ENCODE measurements at places on chromosomes 16 and 17. TPM values are rescaled to one million over a fixed set of nuclear protein-coding genes. Genes with fewer than 3 reads are reported as not detected.

Gene SHISA6
- not detected for total RNA-seq

Gene OTOA
- total RNA-seq = not detected

DNA sequence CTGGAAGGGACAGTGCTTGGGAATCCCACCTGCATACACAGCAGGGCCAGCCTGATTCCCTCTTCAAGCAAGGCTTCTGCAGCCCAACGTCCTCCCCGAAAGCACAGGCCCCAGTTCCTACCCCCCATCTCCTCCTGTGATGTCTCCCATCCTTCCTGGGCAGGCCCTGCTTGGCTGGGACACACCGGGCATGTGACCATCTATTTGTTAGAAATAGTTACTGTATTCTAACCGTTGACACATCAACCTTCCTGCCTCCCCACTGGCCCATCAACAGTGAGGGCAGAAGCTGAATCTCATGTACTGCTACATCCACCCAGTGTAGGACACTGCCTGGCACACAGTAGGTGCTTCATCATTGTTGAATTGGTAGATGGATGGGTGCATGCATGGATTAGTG lies 10.7 kb downstream of the PRR29 start:
- DNase-seq = no peak
- H3K4me1 ChIP-seq = peaks cover 69% of the 10 kb centered on the region
- no peaks in the 10 kb centered on the region for H3K27me3 ChIP-seq
- peaks cover 88% of the 10 kb centered on the region for H3K36me3 ChIP-seq
- H3K4me3 ChIP-seq = no peak overlapping the region

Gene LRRC45
- 17.9 TPM for total RNA-seq

Gene CCL16
- not detected for total RNA-seq

DNA sequence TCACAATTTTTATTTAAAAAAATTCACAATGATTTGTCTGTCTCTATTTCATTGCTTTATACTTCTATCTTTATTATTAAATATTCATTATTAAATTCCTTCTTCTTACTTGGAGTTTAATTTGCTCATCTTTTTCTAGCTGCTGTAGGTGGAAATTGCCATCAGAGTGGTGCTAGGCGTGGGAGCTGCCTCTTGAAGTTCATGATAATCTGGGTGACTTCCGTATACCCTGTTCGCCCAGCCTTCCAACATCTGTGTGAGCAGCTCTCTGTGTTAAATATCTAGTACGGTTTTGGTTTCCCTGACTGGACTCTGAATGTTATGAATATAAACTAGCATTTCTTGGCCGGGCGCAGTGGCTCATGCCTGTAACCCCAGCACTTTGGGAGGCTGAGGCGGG lies 84.0 kb upstream of the RPH3AL start:
- no peak overlapping the region for H3K27ac ChIP-seq
- no peaks in the 10 kb centered on the region for H3K4me1 ChIP-seq
- no peaks in the 10 kb centered on the region for H3K27me3 ChIP-seq
- peaks cover 14% of the 10 kb centered on the region for H3K36me3 ChIP-seq

GRCh38 chr17:33199571-33200510 lies 93.3 kb downstream of the ASIC2 start:
- H3K27ac ChIP-seq = no peak overlapping the region
- H3K27me3 ChIP-seq = no peaks in the 10 kb centered on the region
- H3K36me3 ChIP-seq = no peaks in the 10 kb centered on the region
- no peaks in the 10 kb centered on the region for H3K4me1 ChIP-seq
- no peak overlapping the region for H3K4me3 ChIP-seq
- no peak for DNase-seq

DNA sequence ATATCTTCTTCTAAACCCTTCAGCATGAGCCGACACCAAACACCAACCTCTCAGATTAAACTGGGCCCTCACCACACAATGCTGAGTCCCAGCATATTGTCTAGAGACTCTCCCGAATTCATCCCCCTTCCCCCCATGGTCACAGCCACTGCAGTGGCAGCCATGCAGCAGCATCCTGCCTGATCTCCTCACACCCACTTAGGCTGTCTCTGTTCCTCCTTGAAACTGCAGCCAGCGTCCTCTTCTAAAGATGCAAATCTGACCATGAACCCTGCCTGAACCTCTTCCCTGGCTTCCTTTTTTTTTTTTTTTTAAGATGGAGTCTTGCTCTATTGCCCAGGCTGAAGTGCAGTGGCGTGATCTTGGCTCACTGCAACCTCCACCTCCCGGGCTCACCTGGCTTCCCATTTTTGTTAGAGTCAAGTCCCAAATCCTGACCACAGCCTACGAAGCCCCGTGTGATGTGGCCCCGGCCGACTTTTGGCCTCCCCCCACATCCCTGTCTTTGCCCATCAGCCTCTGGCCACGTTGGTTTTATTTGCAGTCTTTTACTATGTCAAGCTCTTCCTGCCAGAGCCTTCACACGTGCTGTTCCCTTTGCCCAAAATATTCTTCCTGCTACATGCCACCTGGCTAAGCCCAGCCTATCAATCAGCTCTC lies 2.8 kb downstream of the FA2H start:
- peaks cover 12% of the 10 kb centered on the region for H3K4me1 ChIP-seq
- no peak for DNase-seq
- H3K27ac ChIP-seq = no peak overlapping the region

DNA sequence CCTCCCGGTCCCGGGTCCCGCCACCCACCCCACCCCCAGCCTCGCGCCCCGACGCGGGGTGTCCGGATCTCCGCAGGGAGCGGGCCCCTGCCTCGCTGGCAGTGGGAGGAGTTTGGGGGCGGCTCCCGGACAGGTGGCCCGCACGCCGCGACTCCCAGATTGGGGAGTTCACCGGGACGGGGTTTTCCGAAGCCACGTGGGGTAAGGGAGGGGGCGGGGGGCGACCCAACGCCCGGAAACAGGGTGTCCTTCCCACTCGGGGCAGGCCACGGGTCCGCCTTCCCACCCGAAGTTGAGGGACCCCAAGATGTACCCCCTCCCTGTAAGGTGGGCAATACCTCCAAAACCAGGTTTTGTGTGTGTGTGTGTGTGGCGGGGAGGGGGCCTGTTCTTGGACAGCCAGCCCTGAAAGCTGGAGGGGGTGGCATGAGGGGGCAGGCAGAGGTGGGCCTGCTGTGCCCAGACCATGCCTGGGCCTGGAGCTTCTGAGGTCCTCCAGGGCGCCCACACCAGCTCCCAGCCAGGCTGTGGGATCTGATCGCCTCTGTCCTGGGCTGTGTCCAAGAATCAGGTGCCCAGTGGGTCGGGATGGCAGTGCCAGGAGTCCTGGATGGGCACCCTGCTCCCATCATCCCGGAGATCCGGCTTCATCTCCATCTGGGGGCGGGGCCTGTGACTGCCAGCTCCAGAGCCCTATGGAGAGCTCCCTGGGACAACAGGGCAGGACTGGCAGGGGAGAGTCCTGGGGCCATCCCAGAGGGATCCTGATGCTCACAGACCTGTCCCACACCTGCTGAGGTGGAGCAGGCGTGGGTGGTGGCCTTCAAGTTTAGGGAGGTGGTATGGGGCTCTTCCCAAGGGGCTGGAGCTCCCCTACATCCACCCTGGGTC lies 767 bp downstream of the SYNGR2 start:
- peak; percentile 60 for DNase-seq
- peaks cover 60% of the 10 kb centered on the region for H3K4me1 ChIP-seq
- H3K27ac ChIP-seq = peak overlapping the region; percentile 64
- H3K36me3 ChIP-seq = peaks cover 22% of the 10 kb centered on the region
- no peaks in the 10 kb centered on the region for H3K27me3 ChIP-seq
- peak overlapping the region; percentile 72 for H3K4me3 ChIP-seq

Gene OR1F1
- total RNA-seq = not detected

Gene IKZF3
- total RNA-seq = 39.9 TPM

GRCh38 chr16:65658349-65658748 lies 536.5 kb upstream of the CDH11 start:
- H3K4me1 ChIP-seq = no peaks in the 10 kb centered on the region
- no peak for DNase-seq
- H3K27me3 ChIP-seq = no peaks in the 10 kb centered on the region

DNA sequence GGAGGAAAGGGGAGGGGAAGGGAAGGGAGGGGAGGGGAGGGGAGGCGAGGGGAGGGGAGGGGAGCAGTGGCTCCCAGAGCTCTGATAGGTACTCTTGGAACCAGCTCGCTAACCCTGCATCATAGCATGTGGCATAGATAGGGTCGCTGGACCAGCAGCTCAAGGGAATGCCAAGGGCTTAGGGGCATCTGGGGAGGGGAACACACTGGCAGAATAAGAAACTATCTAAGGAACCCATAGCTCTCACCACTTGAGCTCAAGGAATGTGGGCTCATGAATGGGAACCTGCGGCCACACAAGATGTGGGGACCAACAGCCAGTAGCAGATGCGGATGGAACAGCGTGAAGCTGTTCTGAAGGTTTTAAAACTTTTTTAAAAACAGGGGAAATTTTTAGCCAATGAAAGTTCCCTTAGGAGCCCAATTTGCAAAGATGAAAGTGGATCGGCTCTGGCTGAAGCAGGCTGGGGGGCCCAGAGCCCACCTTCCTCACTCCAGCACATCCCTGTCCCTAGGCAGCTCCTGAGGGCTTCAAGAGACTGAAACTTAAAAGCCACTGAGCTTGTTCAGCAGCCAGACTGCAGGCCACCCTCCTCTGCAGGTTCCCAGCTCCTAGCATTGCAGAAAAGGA lies 46.9 kb downstream of the PIMREG start:
- no peak overlapping the region for H3K4me3 ChIP-seq
- no peak for DNase-seq
- peaks cover 9% of the 10 kb centered on the region for H3K4me1 ChIP-seq
- H3K36me3 ChIP-seq = no peaks in the 10 kb centered on the region
- H3K27me3 ChIP-seq = no peaks in the 10 kb centered on the region
